NCI-H1092 treated with DMSO at 0.1 percent for 48 hours (cell line): ENCODE measurements at places on chromosomes 5 and 9.

DNA sequence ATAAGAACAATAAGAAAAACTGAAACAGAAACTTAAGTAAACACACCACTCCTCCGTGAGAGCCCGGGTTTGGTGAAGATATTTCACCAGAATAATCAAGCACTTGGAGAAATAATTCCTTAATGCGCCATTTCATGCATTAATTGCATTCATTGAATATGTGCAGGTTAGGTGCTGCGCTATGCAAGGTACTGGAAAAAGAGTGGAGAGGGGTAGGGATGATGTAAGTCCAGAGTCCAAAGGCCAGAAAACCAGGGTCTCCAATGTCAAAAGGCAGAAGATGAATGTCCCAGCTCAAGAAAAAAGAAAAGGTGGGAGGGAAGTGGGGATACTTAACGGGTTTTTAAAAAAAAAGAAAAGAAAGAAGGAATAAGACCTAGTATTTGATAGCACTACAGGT is 669 bp upstream of the ZFP37 start:
- DNase-seq, result no peak

- DNase-seq, result no peak
These were observed 61.9 kb downstream of the SNX24 start for GRCh38 chr5:122907276-122907675.

DNA sequence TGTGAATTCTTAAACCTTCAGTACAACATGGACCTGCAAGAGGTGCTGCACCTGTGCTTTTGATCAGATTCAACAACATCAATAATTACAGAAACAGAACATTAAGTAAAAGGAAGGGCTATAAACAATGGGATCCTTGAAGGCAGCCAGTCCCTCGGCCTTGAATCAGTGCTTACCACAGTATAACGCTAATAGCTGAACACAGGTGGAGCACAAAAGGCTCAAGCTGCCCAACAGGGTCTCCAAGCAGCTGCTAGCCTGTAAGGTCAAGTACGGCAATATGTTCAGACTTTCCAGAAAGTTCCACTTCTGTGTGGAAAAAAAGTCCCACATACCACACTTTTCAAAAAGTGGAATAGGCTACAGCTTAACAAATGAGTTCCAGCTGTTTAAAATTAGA is 61.9 kb upstream of the ITGA1 start:
- DNase-seq, result peak; percentile 18

DNA sequence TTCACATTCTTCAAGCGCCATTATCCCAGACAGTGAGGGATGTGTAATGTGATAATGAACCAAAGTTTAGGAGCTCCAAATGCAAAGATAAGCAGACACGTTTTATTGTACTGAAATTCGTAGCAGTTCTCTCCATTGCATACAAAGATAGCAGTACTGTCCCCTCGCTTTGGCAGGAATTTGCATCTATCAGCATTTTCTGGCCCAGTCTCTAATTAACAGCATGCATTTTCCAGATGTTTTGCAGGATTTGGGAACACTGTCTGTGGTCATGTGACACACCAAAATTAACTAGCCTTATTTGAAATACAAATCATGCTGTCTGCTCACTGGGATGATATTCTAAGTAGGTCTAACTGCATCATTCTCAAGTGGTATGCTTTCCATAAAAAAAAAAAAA is 235.9 kb upstream of the TRPM3 start:
- DNase-seq, result no peak

DNA sequence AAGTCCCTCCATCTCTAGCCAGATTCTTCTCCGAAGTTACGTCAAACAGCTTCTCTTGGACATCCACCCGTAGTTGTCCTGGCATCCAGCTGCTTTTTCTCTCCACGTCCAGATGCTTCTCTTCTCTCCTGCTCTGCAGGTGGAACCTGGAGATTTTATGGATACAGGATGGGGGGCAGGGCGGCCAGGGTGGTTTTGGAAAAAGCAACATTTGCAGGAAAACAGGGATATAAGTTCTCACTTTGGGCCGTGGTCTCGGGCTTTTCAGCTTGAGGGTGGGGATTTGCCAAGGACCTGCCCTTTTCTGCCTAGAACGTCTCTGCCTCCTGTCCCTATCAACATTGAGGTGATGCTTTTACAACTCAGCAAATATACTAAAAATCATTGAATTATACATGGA is 1941.6 kb upstream of the C9orf72 start:
- DNase-seq, result no peak

DNA sequence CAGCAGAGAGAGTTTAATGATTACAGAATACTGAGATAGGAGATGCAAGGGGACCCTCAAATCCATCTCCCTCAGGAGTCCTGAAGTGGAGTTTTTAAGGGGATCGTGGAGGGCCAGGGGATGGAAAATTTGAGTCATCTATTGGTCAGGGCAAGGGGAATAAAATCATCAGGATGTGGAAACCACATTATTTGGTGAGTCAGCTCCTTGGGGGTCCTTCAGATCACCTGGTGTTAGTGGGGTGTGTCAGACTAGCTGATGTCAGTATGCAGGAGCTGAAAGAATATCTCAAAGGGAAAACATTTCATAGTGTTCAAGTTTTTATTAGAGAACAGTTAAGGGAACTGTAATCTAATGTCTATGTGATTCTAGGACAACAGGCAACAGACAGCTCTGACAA is 183.0 kb upstream of the FTMT start:
- no peak for DNase-seq

- no peak for DNase-seq
These were observed 174.9 kb upstream of the SMIM23 start for GRCh38 chr5:171610686-171611085.

- no peak for DNase-seq
These were observed 40.6 kb downstream of the HACD4 start for GRCh38 chr9:20990867-20991266.

GRCh38 chr9:73239570-73240265 is 88.1 kb downstream of the ANXA1 start:
- DNase-seq, result no peak

DNA sequence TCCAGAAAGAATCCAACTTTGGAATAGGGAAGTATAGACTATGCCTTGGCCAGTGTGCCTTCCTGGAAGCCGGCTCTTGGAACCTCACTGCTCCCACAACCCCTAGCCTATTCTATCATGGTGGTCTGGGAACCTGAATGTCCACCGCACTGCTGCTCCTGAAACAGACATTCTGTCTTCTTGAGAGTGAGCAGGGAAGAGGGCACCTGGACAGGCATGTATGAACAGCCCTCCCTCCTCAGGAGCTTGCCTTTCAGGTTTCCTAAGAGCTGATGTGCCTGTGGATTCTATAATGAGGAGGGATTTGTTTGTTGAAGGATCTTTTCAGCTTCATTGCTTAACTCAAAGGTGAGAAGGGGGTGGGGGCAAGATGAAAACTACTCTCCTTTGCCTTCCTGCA is 55.1 kb upstream of the XPA start:
- no peak for DNase-seq

DNA sequence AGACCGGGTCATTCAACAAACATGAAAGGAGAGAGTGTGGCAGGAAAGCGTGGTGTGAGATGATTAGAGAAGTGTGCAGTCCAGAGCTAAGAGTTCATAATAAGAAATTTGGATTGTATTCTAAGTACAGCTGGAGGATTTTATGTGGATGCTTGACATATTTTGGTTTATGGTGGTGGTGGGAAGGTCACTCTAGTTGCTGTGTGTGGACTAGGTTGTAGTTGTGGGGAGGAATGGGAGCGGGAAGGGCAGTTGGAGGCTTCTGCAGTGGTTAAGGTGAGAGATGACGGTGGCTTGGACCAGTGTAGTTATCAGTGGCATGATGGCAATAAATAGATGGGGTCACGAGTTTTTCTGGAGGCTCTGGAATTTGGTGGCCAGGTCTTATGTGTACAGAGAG is 45.7 kb upstream of the GPR151 start:
- DNase-seq, result no peak

- no peak for DNase-seq
These were observed 34.0 kb downstream of the KIAA1958 start for GRCh38 chr9:112520656-112521055.

DNA sequence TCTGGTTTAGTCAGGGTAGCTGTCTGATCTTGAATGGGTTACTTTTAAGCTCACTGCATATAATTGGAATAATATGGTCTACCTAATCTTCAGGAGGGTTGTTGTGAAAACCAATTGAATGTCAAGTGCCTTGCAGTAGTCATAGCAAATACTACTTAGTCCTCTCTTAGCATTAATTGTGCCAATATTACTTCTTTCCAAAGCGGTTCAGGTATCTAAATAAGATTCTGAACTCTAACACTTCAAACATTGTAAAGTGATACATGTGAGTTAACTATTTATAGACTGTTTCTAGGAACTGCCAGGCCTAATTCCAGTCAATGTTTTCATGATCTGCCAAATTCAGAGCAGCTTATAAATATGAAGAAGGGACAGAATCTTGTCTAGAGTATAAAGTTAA is 140.2 kb downstream of the SH3GL2 start:
- no peak for DNase-seq

DNA sequence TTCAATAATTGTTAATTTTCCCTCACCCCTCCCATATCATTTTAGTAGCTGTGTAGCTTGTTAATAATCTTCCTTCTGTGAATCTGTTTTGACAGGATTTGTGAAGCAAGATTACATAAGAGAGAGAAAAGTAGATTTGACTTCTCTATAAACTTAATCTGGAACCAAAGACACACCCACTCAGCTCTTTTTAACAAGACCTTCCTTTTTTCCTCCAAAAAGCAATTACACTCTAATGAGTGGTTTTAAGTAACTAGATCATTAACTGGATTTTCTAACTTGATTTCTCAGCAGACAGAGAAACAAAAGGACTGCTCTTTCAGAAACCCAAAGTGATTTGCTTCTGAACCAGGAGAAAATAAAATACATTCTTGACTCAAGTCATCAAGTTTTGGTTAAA is 21.9 kb downstream of the RFK start:
- no peak for DNase-seq

DNA sequence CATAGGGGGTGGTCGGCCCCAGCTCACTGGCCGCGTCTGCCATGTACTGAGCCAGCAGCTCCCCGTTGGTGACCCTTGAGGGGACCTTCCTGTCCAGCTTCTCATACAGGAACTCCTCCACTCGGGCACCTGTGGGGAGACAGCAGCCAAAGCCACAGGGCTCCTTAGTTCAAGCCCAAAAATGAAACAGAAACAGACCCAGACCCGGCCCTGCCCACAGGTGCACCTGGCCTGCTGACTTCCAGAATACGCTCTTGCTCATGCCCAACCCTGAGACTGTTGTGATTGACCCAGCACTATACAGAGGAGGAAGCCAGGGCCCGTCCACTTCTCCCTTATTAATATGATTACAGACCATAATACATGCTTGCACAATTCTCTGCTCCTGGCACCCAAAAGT is 7.0 kb downstream of the SH3GLB2 start:
- no peak for DNase-seq

GRCh38 chr9:124198331-124198730 is 59.4 kb upstream of the NEK6 start:
- no peak for DNase-seq

GRCh38 chr5:8848997-8849594 is 696.8 kb downstream of the SEMA5A start:
- no peak for DNase-seq

GRCh38 chr9:112771359-112772214 is 21.0 kb downstream of the SNX30 start:
- no peak for DNase-seq

- no peak for DNase-seq
These were observed 7.9 kb upstream of the C1QTNF2 start for GRCh38 chr5:160378330-160378729.

DNA sequence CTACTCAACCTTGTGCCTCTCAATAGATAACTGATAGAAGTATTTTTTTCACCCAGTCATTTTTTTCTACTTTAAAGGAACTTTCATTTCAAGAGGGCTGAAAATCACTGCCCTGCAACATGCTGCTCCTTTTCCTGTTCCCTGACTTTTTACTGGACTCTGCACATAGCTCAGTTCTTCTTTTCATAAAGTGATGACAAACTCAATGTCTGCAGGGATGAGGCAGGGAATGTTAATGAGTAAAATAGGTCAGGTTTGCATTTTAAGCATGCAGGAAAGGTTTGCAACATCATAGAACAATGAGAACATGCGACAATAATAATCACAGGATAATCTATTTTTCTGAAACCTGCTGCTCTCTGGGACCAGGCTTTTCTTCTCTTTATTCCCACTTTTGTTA is 172.2 kb upstream of the SGCD start:
- DNase-seq, result no peak

DNA sequence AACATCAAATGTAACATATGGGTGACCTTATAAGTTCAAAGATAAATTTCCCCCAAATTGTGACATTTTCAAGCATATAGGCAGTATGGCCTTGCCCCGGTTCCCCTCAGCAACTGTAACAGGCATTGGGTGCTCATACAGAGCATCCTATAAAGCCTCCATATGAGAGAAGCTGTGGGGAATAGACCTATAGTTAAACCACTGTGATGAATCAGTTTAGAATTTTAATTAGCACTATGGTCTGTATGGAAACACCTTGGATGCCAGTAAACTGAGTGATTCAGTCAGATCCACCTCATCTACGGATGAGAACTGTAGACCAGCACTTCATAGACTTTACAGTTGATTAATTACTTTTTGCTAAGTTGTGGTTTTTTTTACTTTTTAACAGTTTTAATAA is 79.4 kb downstream of the ERCC6L2 start:
- no peak for DNase-seq

DNA sequence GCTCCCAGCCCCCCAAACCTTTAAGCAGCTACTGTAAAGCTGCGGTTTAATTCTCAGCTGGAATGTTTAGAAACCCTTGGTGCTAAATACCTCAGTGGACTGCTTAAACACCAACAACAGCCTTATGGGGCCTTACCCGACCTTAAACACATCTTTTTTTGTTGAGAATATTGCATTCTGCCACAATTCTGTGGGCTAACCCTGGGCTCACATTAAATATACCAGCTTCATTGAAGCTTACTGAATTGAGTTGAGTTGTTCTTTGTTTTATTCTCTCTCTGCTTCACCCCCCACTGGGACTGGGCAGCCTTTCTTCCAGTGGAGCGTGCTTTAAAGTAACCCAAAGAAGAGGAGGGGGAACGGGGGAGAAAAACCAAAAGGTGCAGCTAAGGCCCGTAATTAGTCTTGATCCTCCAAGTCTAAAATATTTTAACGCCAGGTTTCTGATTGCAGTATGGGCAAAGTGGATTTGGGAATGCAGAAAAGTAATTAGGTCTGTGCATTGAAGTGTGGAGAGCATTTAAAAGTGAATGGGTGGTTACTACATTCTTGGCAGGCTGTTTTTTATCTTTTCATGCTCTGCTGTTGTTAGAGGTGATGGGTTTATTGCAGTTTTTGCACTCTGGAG is 281.2 kb downstream of the NR2F1-AS1 start:
- peak; percentile 11 for DNase-seq

- DNase-seq, result no peak
These were observed 450.1 kb downstream of the PLK2 start for GRCh38 chr5:58009754-58010153.

DNA sequence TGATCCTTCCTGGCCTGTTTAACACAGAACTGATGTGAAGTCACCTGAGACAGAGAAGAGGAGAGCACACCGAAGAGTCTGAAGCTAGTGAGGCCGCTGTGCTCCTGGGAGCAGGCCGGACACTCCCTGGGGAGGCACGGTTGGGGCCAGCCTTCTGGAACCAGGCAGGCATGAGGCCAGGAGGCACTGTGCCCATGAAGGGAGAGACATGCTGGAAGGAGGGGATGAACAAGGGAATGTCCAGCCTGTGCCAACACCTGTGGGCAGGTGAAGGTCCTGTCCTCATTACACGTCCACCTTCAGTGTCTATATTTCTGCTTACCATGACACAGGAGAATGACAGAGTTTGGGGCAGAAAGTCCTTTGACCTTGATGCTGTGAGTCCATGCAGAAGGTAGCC is 183.8 kb upstream of the S1PR3 start:
- DNase-seq, result no peak

- no peak for DNase-seq
These were observed 1.6 kb upstream of the PHYKPL start for GRCh38 chr5:178234121-178234749.
